ENCODE measurements at places on chromosomes 16 and 17. TPM values are rescaled to one million over a fixed set of nuclear protein-coding genes. Genes with fewer than 3 reads are reported as not detected.
A peak's percentile ranks its signal among the peaks of the same experiment; 100 is the strongest.

DOC2A gene
- 1.2 TPM for total RNA-seq

SYT17 gene
- total RNA-seq, result not detected

MCRIP1 gene
- total RNA-seq, result 35.6 TPM

CORO1A gene
- 0.83 TPM for total RNA-seq

TP53TG3F gene
- total RNA-seq, result not detected

PLD6 gene
- 5.5 TPM for total RNA-seq

EVI2B gene
- total RNA-seq, result 3.8 TPM

TEX14 gene
- total RNA-seq, result not detected

OR3A3 gene
- not detected for total RNA-seq

MYH2 gene
- not detected for total RNA-seq

TEKT5 gene
- not detected for total RNA-seq

DPEP3 gene
- total RNA-seq, result not detected

PRAC2 gene
- total RNA-seq, result not detected

SPATA33 gene
- 9.5 TPM for total RNA-seq

DNA sequence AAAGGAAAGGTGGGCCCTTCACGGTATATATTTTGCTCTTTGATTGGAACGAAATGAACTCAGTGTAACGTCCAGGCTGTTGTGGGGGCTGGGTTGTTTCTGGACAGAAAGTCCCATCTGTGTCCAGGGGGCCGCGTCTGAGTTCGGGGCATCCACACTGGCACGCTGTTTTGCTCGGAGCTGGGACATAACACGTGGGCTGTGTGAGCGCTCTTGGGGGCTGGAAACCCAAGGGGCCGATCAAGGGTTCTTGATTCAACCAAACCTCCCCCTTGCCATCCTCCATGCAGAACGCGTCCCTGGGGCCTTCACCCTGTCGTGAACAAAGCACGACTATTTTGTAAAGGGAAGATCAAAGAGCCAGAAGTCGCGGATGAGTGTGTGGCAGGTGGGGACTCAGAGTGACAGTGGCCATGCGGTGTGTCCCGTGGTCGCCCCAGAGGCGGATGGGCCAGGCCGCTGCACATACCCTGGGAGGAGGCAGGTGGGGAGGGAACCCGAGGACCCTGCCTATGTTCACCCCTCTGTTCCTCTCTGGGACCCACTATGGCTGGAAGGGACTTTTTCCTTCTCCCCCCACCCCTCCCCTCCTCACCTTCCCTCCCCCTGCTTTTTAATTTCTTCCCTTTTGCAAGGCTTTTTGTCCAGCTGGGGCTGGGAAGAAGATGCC lies 387.2 kb downstream of the SEC14L1 start:
- no peaks in the 10 kb centered on the region for H3K27me3 ChIP-seq
- no peaks in the 10 kb centered on the region for H3K4me1 ChIP-seq
- H3K4me3 ChIP-seq, result no peak overlapping the region
- H3K36me3 ChIP-seq, result peaks cover 7% of the 10 kb centered on the region
- no peak overlapping the region for H3K27ac ChIP-seq

DNA sequence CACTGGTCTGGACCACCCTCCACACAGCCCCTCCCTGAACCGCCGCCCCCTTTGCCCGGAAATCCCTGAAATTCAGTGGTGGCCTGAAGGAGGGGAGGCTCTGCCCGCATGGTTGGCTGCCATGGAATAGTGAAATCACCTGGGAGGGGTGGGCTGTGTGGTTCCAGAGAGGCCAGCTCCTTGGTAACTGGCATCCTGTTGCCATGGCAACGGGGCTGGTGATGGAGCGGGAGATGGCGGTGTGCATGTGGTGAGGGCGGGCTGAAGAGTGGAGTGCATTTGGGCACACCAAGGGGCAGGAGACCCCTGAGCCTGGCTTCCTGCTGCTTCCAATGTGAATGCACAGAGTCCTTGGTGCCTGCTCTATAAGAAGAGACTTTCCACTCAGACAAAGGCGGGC lies 2.4 kb downstream of the EFNB3 start:
- H3K27me3 ChIP-seq, result peaks cover 23% of the 10 kb centered on the region
- peaks cover 4% of the 10 kb centered on the region for H3K36me3 ChIP-seq
- no peak for DNase-seq
- H3K4me1 ChIP-seq, result peaks cover 6% of the 10 kb centered on the region
- no peak overlapping the region for H3K4me3 ChIP-seq

DNA sequence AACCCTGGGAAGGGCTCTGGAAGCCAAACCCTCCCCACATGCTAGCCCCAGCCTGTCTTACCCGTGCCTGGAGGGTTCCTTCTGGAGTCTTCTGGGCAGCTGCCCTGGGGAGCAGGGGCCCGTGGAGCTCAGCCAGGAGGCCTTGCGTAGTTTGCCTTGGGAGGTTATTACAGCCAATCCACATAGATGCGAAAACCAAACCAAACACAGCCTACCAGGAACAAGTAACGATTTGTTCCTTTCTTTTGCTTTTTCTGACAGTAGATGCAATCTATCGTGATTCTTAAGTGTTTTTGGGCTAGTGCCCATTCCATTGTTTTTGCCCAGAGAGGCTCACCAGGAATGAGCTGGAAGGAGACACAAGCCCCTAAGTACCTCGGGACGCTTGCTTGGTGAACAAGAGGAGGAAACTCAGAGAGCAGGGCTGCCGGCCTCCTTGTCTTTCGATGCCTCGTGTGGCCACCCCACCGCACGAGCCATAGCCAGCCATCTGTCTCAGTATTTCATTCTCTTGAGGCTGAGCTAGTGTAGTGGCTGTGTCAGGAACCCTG lies 102.7 kb upstream of the NOL11 start:
- no peaks in the 10 kb centered on the region for H3K36me3 ChIP-seq
- no peaks in the 10 kb centered on the region for H3K4me1 ChIP-seq
- DNase-seq, result no peak

DNA sequence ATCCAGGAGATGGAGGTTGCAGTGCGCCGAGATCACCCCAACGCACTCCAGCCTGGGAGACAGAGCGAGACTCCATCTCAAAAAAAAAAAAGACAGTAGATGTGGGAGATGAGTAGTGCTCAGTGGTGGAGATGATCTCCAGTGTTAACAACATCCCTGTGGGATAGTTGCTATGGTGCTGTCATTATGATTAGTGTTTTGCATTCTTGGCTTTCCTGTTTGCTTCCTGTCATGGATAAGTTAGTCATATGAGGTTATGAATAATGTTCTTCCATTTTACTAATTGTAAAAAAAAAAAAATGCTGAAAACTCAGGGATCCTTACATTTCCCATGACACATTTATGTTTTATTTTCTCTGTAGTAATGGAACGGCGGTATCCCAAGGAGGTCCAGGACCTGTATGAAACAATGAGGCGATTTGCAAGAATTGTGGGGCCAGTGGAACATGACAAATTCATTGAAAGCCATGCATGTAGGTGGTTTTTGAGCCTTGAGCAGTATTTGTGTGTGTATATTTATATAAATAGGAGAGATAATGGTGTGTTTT lies 24.5 kb upstream of the DUSP14 start:
- H3K27me3 ChIP-seq, result no peaks in the 10 kb centered on the region
- H3K4me3 ChIP-seq, result no peak overlapping the region
- peaks cover 64% of the 10 kb centered on the region for H3K36me3 ChIP-seq
- peak; percentile 17 for DNase-seq
- H3K27ac ChIP-seq, result no peak overlapping the region
- H3K4me1 ChIP-seq, result no peaks in the 10 kb centered on the region

DNA sequence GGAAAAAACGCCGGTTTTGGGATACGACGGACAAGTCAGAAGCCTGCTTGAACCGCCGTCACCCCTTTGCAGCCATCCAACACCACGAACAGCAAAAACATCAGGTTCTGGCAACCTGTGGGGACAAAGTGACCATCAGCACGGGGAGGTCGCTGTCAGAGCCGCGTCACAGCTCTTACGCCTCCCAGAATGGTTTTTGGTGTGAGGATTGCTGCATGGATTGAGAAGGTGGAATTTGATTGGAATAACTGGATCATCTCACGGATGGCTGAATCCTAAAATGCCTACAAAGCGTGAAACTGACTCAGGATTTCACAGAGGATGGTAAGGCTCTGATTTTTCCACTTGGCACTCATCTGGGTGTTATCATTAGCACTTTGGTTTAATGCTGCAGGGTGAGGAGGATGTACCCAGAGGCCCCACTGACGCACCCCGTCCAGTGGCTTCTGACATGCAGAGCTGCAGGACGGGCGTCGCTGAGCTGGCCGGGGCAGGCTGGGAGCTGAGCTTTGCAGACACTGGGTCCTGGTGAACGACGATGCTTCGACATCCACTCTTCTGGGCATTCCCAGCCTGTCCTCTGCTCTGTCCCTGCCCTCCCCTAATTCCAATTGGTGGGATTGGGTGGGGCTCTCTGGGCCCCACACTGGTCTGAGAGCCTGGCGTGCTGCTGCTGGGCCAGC lies 73.4 kb upstream of the CREBBP start:
- peaks cover 28% of the 10 kb centered on the region for H3K4me1 ChIP-seq
- peaks cover 24% of the 10 kb centered on the region for H3K27me3 ChIP-seq
- H3K27ac ChIP-seq, result no peak overlapping the region
- no peak overlapping the region for H3K4me3 ChIP-seq
- no peaks in the 10 kb centered on the region for H3K36me3 ChIP-seq
- DNase-seq, result no peak

DNA sequence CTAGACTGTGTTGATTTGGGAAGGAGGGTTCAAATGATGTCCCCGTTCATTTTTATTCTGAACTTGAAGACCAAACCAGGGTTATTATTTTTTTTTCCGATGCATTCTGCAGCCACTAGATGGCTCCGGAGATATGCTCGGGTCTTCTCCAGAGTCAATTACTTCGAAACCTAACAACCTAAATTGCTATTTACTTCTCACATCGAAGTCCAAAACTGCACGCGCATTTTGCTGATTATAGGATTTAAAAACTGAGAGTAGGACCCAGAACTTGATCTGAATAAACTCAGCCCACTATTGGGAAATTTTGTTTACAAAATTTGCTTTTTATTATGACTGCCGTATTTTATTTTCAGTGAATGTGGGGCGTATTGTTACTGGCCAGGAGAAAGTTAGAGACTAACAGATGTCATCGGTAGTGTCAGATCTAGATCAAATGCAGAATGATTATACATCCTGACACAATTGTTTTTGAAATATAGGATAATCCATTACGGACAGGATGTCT lies 263.8 kb downstream of the HS3ST3A1 start:
- no peaks in the 10 kb centered on the region for H3K27me3 ChIP-seq
- no peaks in the 10 kb centered on the region for H3K36me3 ChIP-seq
- DNase-seq, result peak; percentile 77
- H3K4me3 ChIP-seq, result peak overlapping the region; percentile 66
- no peaks in the 10 kb centered on the region for H3K4me1 ChIP-seq
- peak overlapping the region; percentile 23 for H3K27ac ChIP-seq

GRCh38 chr16:15671530-15672117 lies 21.6 kb downstream of the NDE1 start:
- DNase-seq, result no peak
- H3K4me1 ChIP-seq, result peaks cover 30% of the 10 kb centered on the region
- no peak overlapping the region for H3K4me3 ChIP-seq
- no peaks in the 10 kb centered on the region for H3K27me3 ChIP-seq

DNA sequence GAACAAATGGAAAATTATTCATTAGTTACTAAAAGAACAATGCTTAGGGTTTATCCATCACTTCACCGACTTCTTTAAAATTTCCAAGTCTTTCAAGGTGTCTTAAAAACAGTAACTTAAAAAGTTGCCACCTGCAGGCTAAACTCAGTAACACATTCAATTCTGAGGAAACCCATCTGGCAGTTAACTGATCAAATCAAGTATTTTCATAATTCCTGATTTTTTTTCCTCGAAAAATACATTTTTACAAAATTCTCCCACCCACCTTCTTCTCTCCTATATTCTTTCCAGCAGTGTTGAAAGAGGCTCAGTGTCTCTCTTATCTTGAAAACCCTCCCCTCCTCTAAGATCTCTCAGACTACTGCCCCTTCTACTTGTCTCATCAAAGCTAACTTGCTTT lies 29.9 kb downstream of the PARN start:
- no peak overlapping the region for H3K4me3 ChIP-seq
- H3K27me3 ChIP-seq, result no peaks in the 10 kb centered on the region
- no peak overlapping the region for H3K27ac ChIP-seq
- no peaks in the 10 kb centered on the region for H3K4me1 ChIP-seq
- peak; percentile 27 for DNase-seq
- H3K36me3 ChIP-seq, result peaks cover 88% of the 10 kb centered on the region

- no peaks in the 10 kb centered on the region for H3K27me3 ChIP-seq
- H3K36me3 ChIP-seq, result no peaks in the 10 kb centered on the region
- DNase-seq, result peak; percentile 52
- peaks cover 18% of the 10 kb centered on the region for H3K4me1 ChIP-seq
Measured at GRCh38 chr16:57736419-57737351, 1.1 kb downstream of the KATNB1 start.

GRCh38 chr17:8623591-8623990 lies 6.9 kb downstream of the MYH10 start:
- no peak overlapping the region for H3K4me3 ChIP-seq
- H3K27ac ChIP-seq, result peak overlapping the region; percentile 8
- no peaks in the 10 kb centered on the region for H3K27me3 ChIP-seq
- peaks cover 21% of the 10 kb centered on the region for H3K4me1 ChIP-seq

DNA sequence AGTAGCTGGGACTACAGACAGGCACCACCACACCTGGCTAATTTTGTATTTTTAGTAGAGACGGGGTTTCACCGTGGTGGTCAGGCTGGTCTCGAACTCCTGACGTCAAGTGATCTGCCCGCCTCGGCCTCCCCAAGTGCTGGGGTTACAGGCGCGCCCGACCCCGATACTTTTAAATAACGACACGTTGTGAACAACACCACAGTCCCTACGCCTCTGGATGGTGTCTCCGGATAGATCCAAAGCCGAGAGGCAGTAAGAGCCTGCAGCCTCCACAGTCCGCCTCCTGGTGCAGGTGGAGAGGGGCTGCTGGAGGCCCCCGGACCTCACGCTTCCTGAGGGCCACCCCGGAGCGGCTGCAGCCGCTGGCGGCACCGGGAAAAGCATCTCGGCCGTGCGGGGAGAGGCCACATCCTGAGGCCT lies 741 bp upstream of the TLCD3A start:
- peaks cover 31% of the 10 kb centered on the region for H3K4me1 ChIP-seq
- H3K27ac ChIP-seq, result no peak overlapping the region
- peaks cover 32% of the 10 kb centered on the region for H3K36me3 ChIP-seq
- H3K27me3 ChIP-seq, result no peaks in the 10 kb centered on the region
- H3K4me3 ChIP-seq, result peak overlapping the region; percentile 87

GRCh38 chr17:36723459-36724025 lies 122.2 kb downstream of the MRM1 start:
- H3K27ac ChIP-seq, result no peak overlapping the region
- H3K4me3 ChIP-seq, result no peak overlapping the region
- DNase-seq, result no peak

- H3K27me3 ChIP-seq, result no peaks in the 10 kb centered on the region
- H3K27ac ChIP-seq, result no peak overlapping the region
- H3K4me1 ChIP-seq, result no peaks in the 10 kb centered on the region
- H3K4me3 ChIP-seq, result no peak overlapping the region
- DNase-seq, result no peak
- peaks cover 5% of the 10 kb centered on the region for H3K36me3 ChIP-seq
Measured at GRCh38 chr16:83623892-83624291, 183.9 kb upstream of the HSBP1 start.

- no peak overlapping the region for H3K4me3 ChIP-seq
- peak overlapping the region; percentile 19 for H3K27ac ChIP-seq
- no peaks in the 10 kb centered on the region for H3K27me3 ChIP-seq
Measured at GRCh38 chr17:18181358-18181757, 2.3 kb upstream of the ALKBH5 start.

Data from MCF 10A (cell line).